PC-9 (cell line): ENCODE measurements at places on chromosomes 4 and X.

DNA sequence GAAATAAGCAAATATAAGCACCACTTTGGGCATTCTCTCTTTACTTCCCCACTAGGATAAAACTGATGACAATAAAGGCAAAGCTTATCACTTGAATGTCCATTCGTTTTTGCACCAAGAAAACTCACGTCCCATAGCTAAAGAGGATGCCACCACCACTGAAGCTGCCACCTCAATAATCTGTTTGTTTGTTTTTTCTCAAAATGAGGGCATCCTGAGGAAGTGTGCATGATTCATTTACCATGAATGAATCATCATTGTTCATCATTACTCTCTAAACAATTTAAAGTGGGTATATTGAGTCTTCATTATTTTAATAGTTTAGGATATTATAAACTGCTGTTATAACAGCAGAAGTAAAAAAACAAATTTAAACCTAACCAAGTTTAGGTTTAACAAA is 168.2 kb downstream of the DCTD start:
- DNase-seq: no peak

GRCh38 chrX:30302956-30303355 is 6.2 kb downstream of the NR0B1 start:
- no peak for DNase-seq

- no peak for DNase-seq
Measured at GRCh38 chr4:121112530-121112929, 40.2 kb upstream of the NDNF start.

DNA sequence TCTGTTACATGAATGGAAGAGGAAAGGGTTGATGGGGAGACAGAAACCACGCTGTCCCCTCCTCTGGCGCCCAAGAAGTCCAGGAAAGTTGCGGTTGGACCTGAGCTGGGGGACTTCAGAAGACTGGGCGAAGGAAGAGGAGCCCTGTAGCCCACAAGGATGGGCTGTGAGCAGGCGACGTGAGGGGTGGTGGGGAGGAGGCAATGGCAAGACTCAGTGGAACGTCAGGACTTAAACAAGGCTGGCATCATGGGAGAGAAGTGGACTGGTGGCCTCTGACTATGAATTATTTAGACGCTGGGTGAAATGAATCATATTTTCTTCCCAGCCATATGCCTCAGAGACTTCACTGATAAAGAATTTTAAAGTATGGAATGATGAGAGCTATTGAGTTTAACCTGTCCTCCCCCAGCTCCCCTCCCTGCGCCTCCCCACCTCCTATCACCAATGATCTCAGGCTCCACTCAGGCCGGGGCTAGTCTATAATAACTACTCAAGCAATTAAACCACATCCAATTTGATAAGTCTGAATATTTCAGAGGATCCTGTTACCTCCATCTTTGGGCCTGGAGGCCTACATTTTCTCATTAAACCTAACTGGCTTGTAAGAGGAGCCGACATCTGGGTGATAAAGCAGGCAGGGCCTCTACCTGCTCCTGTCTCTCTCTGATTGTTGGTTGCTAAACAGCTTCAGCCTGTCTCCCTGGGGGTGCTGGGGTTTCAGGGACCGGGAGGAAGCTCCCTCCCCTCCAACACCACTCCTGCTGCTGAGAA is 63.6 kb downstream of the SMIM20 start:
- DNase-seq: no peak

DNA sequence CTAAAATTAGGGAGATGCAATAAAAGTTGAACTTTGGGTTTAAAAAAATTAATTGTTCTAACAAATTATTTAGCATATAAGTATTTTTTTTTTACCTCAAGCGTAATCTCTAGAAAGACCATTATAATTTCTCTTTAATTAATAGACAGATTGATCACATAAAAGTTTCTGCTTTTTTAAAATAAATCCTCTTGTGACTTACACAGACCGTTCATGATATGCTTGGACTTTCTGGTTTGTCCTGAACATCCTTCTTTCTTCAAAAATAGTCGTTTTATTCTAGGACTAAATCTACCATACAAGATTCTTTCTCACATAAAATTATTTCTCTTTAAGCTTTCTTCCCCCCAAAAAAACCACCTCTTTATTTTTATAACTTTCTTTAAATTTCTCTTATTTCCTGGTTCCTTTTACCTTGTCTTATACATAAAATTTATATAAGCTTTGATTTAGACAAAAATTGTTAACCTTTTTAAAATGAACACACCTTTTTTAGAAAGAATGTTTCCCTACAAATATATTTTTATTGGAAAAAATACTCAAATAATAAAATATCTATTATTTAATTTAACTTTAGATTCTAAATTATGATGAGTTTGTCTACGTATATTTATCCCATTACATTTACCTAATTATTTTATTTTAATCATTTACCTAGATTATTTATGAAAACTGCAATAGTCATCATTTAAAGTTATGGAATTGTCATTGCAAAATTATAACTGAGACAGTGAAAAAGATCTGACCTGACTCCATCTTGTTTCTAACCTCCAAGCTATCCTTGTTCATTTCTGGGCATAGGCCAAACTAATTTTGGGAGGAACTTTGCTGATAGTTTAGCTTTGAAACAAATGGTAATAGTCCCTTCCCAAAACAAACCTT is 37.6 kb downstream of the PGRMC2 start:
- DNase-seq: no peak

- no peak for DNase-seq
Measured at GRCh38 chrX:72126539-72127140, 5.1 kb downstream of the RTL5 start.

GRCh38 chrX:25858273-25858880 is 279.8 kb upstream of the MAGEB18 start:
- no peak for DNase-seq

- no peak for DNase-seq
Measured at GRCh38 chrX:15404401-15405096, 20.3 kb upstream of the VEGFD start.

GRCh38 chrX:45771114-45771513 is 570.4 kb upstream of the DIPK2B start:
- DNase-seq: peak; percentile 21

DNA sequence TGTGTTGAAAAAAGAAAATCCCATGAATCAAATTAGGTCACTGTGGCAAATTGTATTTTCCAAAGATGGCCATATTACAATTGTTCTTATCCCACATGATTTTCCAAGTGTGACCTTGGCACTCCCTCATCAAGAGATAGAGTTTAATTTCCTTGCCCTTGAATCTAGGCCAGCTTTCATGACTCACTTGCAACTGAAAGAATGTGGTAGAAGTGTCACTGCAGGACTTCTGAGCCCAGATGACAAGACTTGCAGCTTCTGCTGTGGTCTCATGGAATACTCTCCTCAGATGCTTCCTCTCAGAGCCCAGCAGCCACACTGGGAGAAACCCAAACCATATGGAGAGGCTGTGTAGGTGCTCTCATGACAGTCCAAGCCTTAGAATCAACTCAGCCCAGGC is 139.0 kb downstream of the ADAMTS3 start:
- DNase-seq: no peak

GRCh38 chr4:98779088-98779487 is 120.7 kb upstream of the TSPAN5 start:
- DNase-seq: no peak

DNA sequence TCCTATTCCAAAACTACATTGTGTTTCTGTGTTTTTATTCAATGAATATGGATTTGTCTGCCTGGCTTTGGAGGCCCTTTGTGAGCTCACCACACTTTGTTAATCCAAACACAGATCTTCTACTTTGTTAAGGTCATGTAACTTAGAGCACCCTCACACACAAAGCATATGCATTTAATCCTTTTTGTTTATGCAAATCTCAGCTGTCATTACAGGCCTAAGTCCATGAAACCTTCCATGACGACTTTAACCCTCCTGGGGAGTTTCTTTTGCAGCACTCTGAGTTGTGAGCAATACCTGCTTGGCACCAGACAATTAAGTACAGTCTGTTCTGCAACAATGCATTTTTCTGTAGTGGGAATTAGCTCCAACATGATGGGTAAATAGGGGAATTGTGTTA is 14.9 kb downstream of the CCSER1 start:
- no peak for DNase-seq

DNA sequence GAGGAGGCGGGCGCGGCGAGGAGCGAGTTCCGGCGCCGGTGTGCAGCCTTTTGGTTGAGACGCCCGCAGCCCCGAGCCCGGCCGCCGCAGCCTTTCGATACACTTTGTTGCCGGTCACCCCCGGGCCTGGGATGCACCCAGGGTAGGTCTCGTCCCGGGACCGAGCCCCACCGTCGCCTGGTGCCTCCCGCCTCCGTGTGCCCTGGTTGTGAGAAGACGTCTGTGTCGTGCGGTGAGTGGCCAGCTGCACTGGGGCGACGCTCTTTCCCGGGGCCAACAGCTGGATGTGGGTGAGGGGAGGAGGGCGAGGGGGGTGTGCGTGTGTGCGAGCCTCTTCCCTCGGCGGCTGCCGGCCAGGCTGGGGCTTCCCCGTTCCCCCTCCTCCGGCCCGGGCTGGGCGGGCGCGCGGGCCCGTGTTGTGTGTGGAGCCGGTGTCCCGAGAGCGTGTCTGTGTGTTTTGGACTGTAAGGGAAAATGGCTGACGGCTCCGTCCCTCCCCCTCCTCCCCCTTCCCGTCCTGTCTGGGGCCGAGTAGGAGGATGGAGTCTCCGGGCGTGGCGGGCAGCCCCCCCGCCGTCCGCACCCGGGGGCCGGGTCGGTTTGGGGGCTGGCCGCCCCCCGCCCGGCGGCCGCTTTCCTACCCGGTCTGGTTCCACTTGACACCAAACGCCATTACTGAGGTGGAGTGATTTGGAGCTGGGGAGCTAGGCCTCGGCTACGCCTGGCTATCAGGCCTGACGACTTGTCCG is 807 bp downstream of the USP9X start:
- peak; percentile 24 for DNase-seq

DNA sequence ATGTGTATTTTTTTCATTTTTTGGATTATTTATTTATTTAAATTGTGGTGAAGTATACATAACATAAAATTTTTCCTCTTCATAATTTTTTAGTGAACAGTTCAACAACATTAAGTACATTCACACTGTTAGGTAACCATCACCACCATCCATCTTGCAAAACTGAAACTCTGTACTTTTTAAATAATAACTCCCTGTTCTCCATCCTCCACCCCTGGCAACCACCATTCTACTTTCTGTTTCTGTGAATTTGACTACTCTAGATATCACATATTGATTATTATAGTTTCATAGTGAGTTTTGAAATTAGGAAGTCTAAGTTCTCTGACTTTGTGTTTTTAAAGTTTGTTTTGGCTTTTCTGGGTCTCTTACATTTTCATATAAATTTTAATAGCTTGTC is 89.3 kb upstream of the STX18 start:
- DNase-seq: no peak

DNA sequence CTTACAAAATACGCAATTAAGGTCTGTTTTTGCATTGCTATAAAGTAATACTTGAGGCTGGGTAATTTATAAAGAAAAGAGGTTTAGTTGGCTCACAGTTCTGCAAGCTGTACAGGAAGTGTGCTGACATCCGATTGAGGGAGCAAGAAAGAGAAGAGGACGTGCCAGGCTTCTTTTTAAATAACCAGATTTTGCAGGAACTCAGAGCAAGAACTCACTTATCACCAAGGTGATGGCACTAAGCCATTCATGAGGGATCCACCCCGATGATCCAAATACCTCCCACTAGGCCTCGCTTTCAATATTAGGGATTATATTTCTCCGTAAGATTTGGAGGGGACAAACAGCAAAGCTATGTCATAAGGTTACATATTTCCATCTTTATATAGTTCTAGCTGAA is 456.7 kb downstream of the GLUD2 start:
- no peak for DNase-seq

GRCh38 chrX:38262715-38263620 is 42.3 kb upstream of the SRPX start:
- DNase-seq: no peak

GRCh38 chr4:13547485-13548041 is 3.3 kb upstream of the NKX3-2 start:
- no peak for DNase-seq

- DNase-seq: no peak
Measured at GRCh38 chr4:60605646-60606354, 594.3 kb upstream of the ADGRL3 start.

- DNase-seq: no peak
Measured at GRCh38 chr4:112119353-112119783, 25.9 kb upstream of the FAM241A start.

- no peak for DNase-seq
Measured at GRCh38 chrX:131816551-131817136, 206.5 kb upstream of the STK26 start.

DNA sequence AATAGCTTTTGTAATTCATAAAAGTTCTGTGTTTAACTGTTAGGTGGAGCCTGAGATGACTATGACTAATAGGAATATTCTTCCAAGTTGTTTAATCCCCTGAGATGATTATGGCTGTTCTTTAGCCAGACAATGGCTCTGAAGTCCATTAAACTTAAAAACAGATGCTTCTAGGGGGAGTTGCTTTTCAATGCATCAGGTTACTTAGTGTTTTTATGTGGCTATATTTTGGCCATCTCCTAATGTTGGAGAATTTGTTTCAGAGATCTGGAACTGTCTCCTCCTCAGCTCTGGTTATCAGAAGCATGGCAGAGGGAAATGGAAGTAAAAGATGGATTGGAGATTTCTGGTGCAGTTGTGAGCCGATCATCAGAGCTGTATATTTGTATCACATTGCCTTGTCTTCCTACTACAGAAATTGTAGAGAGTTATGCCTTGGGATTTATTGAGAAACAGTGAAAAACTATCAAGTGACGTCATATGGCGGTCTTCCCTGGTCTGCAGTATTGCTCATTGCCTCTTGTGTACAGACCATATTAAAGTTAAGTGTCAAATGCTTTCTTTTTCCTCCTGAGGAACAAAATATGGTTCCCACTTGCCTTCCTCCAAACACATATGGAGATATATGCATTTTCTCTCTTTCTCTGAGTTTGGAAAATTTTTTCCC is 29.8 kb downstream of the SGMS2 start:
- DNase-seq: no peak

GRCh38 chr4:94523033-94523580 is 71.4 kb downstream of the PDLIM5 start:
- DNase-seq: no peak

DNA sequence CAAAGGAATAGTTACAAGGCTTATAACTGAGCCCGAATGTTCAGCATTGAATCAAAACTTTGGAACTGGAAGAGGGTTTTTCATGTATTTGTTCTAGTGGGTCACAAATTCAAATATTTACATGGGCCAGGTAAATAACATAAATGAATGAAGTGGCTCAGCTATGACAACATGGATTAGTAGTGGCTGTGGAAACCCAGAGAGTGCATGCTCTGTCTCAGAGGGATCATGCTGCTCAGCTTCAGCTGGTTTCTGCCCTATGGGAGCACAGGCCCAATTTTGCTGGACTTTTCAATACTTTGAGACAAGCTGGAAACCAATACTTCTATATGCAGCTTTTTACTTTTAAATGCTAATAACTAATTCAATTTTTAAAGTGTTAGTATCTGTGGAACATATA is 394.0 kb upstream of the TEX13C start:
- no peak for DNase-seq

DNA sequence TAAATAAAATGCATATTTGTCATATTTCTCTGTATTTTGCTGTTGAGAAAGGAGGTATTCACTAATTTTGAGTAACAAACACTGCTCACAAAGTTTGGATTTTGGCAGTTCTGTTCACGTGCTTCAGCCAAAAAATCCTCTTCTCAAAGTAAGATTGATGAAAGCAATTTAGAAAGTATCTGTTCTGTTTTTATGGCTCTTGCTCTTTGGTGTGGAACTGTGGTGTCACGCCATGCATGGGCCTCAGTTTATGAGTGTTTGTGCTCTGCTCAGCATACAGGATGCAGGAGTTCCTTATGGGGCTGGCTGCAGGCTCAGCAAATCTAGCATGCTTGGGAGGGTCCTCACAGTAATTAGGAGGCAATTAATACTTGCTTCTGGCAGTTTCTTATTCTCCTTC is 3.3 kb downstream of the HTT start:
- no peak for DNase-seq

- DNase-seq: no peak
Measured at GRCh38 chr4:158825433-158826036, 56.7 kb downstream of the FNIP2 start.
